HS-27A (cell line): ENCODE measurements at places on chromosomes 1 and 21.

GRCh38 chr1:204283711-204284651, 70.2 kb upstream of the GOLT1A start:
- DNase-seq = no peak

DNA sequence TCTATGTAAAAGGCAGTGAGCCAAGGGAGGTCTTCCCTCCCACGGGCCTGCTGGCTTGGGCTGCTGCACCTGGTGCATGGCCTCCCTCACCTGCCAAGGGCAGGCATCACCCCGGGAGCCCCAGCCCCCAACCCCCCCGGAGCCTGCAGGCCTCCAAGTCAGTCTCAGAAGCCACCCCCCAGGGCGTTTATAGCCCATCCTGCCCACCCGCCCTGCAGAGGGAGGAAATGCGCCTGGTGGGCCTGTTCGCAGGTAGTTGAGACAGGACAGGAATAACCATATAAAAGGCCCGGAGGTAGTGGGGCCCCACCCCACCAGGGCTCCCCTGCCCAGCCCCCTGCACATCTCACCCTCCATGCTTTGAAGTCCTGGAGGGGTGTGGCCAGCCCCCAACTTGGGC, 18.2 kb upstream of the ARF1 start:
- no peak for DNase-seq

DNA sequence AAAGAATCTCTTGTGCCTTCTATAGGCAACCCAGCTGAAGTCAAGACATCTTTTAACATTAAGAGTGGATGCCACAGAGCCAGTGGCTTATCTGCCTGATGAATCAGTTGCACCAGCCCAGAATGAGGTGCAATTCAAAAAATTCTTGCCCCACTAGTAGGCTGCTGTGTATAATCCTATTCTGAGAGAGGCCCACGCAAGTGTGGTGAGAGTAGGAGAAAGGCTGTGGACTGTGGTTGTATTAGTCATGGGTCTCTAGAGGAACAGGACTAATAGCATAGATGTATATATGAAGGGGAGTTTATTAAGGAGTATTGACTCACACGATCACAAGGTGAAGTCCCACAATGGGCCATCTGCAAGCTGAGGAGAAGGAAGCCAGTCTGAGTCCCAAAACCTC, 216.4 kb downstream of the LTN1 start:
- DNase-seq = no peak

DNA sequence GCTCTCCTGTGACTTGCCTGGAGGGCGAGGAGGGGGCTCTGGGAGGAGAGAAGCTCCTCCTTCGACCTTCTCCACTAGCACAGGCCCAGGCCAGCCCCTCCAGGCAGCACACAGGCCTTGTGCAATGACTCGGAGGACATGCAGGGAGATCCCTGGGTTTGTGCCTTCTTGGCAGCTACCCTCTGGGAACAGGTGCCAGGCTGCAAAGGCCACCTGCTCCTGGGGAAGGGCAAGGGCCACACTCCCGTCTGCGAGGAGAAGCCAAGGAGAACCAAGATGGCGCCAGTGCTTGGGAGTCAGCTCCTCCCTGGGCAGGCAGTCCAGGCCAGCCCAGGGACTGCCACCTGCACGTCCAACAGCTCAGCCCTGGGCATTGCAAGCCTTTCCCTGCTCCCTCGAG, 15.3 kb downstream of the CASZ1 start:
- DNase-seq = no peak

DNA sequence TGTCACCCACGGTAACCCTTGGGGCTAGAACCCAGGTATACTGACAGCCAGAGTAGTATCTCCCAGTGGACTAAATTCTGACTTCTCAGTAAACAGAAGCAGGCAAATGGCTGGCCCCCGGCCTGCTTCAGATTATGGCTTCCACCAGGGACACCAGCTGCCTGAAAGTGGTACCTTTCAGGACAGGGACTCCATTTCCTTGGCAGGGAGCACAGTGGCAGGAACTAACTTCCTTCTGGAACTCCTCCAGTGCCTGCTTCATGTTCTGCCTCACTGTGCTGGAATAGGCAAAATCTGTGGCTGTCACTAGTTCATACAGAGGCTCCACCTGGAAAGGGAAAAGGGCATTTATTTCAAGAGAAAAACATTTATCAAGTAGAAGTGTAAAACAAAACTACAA, 32.7 kb downstream of the C8B start:
- no peak for DNase-seq

DNA sequence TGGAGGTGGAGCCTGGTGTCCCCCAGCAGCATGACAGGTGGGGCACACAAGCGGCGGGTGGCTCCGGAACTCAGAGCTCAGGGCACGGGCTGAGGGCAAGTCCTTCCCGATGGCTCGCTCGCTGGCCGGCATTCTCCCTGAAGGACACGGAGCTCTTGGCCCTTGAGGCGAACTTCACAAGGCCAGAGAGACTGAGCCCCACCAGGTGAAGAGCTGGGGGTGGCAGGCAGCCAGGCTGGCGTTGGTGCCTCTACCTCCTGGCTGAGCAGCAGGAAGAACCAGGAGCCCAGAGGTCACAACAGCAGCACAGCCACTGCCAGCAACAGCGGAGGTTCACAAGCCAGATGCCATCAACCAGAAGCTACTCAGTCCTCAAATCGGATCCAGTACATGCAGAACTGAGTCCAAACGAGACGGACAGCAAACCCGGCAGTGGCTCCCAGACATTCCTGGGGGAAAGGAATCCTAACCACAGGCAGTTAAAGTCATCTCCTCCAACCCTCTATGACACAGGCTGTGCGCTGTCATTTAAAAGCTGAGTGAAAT, 54.1 kb downstream of the NPHP4 start:
- peak; percentile 47 for DNase-seq

- no peak for DNase-seq
These were observed 4.9 kb downstream of the RD3 start for GRCh38 chr1:211487082-211487481.

DNA sequence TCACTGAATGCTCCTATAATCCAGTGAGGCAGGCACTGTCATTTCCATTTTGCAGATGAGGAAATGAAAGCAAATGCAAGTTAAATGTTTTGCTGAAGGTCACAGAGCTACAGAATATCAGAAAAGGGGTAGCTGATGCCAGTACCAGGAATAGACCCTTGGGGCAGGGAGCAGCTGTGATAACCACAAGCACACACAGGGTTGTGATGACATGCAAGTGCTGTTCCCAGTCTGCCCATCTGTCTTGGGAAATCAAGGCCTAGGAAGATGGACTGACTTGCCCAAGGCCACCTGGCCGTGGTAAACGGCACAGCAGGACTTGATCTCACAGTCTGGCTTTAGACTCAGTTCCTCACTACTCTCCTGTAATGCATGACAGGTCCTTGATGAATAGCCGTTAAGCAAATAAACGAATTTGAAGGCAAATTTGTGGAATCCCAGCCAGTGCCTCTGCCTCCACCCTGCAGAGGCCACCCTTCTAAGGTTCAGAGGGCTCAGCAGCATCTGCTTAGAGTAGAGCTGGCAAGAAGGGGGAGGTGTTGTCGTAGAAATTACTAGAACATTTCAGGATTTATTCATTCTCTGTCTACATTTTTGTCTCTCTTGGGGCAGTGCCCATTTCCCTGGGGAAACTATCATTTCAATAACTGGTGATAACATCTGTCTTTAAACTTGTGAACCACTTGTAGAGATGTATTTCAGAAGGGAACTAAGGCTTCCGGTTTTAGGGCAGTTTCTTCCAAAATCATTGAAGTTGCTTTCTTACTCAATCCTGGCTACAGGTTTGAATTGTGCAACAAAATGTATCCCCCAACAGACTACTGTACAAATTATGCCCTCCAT, 53.2 kb upstream of the MRPS6 start:
- no peak for DNase-seq

- DNase-seq = no peak
These were observed at the start of gene ZBTB8B for GRCh38 chr1:32464716-32465577. TSS of gene ZBTB8B (plus strand) at chr1:32465072. CDS start at chr1:32470625, 5,553 bp downstream.

DNA sequence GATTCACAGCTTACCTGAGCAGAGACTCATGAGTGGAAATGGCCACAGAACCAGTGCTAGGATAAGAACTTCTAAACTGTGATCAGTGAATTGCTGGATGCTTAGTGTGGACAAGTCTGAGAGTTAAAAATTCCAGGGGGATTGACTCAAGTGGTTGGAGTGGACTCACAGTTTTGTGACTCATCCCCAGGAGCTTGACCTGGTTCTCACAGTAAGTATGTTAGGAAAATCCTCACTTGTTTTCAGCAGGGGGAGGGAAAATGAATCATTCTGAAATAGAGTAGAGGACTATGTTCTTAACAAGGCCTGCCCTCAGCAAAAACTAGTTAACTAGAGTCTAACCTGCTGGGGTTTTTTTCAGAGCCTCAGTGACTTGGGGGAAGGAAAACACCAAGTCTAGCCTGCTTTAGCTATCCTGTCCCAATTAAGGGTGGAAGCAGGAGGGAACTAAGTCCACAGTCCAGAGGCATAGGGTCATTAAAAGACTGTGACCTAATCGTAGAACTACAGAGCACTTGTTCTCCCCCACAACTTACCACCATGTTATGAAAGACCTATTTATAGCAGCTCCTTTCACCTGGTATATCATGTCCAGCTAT, 6.1 kb upstream of the CDC73 start:
- peak; percentile 91 for DNase-seq

DNA sequence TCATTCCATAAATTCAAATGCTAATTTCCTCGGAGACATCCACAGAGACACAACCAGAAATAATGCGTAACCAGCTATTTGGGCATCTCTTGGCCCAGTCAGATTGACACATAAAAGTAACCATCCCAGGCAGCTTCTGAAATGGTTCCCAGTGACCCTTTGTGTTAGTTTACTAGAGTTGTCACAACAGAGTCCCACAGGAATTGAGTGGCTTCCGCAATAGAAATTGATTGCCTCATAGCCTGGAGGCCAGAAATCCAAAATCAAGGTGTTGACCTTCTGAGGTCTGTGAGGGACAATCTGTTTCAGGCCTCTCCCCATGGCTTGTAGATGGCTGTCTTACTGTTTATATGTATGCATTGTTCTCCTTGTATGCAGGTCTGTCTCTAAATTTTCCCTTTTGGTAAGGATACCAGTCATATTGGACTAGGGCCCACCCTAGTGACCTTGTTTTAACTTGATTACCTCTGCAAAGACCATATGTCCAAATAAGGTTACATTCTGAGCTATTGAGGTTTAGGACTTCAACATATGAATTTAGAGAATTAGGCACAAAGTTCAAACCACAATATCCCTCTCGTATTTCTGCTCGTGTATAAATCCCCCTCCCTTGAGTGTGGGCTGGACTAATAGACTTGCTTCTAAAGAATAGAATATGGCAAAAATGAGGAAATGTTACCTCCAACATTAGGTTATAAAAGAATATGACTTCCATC, 78.2 kb upstream of the FGGY start:
- peak; percentile 9 for DNase-seq

GRCh38 chr1:66350001-66350547, 183.9 kb upstream of the SGIP1 start:
- DNase-seq = no peak

DNA sequence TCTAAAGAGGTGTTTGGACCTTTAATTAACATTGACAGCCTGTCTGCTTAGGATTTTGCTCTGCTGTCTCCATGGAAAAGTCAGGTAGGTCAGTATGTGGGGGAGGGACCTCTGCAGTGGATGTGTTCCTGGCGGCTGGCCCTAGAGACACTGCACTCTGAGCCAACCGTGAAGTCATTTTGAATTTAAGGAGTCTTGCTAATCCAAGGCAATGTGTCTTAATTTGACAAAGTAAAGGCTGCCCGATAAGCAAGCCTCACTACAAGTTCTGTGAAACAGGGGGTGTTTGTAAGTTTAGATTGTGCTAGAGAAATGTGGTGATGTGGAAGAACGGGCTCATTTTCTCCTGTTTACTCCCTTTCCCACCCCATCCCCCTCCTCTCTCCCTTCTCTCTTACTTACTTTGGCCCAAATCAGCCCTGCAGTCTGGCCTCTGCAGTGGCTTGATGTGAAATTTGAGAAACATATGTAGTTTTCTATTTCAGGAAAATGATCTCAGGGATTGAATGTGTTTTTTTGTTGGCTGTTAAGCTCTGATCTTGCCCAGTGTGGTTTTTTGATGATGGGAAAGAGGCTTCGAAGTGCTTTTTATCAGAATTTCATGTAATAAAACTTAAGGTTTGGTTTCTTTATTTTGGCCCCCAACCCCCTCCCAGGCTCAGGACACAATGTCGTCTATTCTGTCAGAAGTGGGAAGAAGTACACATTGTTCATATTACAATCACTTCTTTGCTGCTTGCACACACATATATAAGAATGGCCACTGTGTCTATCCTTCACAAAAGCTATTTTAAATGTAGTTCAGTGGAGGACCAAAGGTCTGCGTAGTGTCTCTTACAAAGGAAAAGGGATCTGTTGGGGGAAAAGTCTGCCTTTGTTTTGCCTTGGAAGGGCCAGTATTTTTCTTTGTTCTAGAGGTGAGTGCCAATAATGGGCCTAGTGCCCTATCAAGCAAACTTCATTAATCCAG, 96.6 kb downstream of the FGGY start:
- no peak for DNase-seq

GRCh38 chr1:11013160-11013531, 692 bp downstream of the TARDBP start:
- DNase-seq = no peak

- DNase-seq = no peak
These were observed 3.1 kb upstream of the SIM2 start for GRCh38 chr21:36695671-36696389.

- no peak for DNase-seq
These were observed 24.0 kb upstream of the PAX7 start for GRCh38 chr1:18606443-18607288.

DNA sequence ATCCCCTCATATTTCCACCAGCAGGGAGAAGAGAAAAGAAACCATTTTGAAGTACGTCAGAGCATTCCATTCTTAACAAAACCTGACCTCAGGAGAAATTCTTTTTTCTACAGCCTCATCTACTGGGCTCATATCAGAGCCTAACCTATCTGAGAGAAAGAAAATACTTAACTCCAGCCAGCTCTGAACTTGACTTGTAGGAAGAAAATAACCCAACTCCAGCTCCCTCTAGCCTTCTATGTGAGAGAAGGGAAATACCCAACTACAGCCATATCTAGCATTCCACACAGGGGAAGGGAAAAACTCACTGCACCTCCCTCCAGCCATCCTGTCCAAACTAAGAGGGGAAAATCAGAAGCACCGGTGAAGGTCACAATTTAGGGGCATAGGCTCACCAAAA, 57.7 kb downstream of the SPATA6 start:
- DNase-seq = no peak

- no peak for DNase-seq
These were observed 276.4 kb upstream of the PLXNA2 start for GRCh38 chr1:208520438-208521099.

GRCh38 chr1:21263653-21264225, 26.5 kb downstream of the ECE1 start:
- no peak for DNase-seq

DNA sequence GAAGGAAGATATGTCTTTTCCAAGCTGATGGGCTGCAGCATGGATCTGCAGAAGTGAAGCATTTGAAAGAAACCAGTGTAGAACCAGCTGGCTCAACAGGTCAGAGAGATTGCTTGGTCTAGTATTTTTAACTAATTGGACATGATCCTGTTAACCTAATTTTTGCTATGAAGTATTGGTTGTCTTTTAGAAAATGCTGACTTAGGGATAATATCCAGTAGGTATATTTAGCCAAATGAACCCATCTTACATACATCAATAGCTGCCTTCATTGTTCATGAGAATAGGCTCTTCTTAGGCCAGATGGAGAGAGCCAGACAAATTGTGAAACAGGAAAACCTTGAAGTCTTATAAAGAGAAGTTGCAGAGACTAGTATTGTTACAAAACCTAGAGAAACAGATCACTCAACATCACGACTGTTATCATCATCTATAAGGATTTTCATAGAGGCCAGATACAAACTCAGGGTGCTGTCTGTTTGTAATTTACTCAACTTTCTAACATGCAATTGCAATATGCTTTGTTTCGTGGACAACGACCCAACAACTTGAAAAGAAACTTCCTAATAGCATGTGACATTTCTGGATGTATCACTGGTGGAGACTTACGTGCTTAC, 148.2 kb downstream of the DISC1 start:
- DNase-seq = no peak

- no peak for DNase-seq
These were observed 34.8 kb upstream of the DUSP10 start for GRCh38 chr1:221776495-221777301.
